ENCODE measurements at places on chromosomes 6 and 20.
A peak's percentile ranks its signal among the peaks of the same experiment; 100 is the strongest.

GRCh38 chr20:25274481-25274880, 26.6 kb downstream of the PYGB start:
- DNase-seq, result no peak

DNA sequence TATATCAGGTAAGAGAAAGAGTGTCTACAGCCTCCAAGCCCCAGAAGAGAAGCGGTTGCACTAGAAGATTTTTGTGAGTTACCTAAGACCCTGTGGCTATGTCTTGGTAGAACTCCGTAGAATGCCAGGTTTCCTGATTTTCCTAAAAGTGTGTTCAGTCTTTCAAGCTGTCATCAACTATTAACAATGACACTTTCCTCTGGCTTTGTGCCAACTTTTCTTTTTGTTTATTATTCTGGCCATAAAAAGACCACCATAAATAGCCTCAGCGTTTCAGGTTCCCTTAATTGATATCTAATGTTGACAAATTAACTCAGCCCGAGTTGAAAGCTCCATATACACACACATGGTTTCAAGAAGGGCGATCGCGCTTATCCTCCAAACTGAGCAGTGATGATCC, 1.2 kb downstream of the PAK5 start:
- no peak for DNase-seq

DNA sequence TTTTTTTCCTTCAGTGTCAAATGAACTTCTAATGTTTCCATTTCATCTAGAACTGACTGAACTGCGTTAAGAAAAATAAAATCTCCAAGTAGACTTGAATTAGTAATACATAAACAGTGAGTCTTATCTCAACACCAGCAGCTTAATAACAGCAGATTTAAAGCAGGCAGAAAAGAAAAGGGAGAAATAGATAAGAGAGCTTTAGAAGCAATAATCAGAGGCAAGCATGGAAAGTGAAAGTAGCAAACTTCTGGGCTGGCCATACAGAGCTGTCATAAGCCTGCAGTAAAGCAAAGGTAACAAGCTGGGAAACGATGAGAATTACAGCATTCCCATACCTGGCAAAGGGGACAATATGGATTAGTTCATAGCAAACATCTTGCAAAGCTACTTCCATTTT, 16.9 kb upstream of the ANGPT4 start:
- no peak for DNase-seq

DNA sequence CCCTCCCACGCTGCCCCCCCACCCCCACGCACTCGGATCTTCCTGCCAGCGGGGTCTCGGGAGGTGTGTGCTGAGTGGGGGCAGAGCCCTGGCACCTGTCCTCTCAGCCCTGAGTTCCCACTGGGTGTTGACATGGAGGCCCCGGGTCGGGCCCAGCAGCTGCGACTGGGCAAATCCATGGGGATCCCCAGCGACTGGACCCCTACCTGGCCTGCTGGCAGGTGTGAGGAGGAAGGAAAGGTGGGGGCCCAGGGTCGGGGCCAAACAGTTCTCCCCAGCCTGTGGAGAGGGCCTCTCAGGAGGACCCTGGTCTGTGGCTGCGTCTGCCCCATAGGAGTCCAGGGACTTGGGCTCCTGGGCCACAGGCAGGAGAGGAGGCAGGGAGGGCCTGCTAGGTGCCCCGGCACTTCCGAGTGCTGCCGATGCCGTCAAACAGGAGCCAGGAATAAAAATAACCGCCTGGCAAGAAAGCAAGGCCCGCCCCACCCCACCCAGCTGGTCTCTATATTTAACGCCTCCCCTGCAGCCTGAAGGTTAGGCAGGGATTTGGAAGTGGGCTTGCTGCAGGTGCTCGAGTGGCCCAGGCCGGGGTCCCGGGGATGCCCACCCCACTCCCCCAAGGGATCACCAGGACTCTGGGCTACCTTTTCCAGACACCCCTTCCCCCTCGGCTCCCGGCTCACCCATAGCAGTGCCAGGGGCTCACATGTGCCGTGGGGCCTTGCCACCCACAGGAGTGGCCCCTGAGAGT, 1.4 kb upstream of the EEF1A2 start:
- DNase-seq, result no peak

GRCh38 chr6:81753711-81754577, 1.5 kb upstream of the TENT5A start:
- DNase-seq, result peak; percentile 79

- no peak for DNase-seq
Observed at GRCh38 chr6:5680095-5680494, 326.6 kb downstream of the NRN1 start.

Measured in AG20443 (cell line).